ENCODE measurements at places on chromosomes 5 and 9.
A peak's percentile ranks its signal among the peaks of the same experiment; 100 is the strongest.

DNA sequence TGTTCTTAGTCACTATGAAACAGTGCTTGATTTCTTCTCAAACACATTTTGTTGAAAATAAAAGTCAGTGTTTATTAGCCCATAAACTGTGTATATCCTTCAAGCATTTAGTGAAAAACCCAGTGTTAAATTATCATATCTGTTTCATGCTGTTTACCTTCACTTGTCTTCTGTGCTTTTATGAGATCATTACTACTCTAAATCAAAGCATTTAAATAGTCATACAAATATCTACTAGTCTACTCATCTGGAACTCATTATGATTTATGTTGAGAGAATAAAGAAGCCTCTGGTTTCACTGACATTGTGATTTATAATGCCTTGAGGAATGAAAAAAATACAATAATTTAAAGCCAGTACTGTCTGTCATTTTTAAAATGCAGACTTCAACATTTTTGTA is 366.5 kb downstream of the SLCO4C1 start:
- no peak for DNase-seq

DNA sequence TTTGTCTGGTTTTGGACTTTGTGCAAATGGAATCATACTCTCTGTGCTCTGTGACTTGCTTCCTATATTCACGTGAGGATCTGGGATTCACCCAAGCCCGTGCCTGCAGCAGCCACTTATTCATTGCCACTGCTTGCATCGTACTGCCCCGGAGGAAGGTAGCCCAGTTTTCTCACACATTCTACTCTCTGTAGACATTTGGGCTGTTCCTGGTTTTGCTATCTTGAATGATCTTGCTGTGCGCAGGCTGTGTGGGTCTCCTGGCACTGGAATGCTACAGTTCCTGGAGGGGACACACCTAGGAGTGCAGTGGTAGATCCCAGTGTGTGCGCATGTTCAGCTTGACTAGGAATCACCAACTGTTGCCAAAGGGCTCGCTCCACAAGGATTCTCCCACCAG is 99.2 kb upstream of the BOD1 start:
- DNase-seq, result no peak

DNA sequence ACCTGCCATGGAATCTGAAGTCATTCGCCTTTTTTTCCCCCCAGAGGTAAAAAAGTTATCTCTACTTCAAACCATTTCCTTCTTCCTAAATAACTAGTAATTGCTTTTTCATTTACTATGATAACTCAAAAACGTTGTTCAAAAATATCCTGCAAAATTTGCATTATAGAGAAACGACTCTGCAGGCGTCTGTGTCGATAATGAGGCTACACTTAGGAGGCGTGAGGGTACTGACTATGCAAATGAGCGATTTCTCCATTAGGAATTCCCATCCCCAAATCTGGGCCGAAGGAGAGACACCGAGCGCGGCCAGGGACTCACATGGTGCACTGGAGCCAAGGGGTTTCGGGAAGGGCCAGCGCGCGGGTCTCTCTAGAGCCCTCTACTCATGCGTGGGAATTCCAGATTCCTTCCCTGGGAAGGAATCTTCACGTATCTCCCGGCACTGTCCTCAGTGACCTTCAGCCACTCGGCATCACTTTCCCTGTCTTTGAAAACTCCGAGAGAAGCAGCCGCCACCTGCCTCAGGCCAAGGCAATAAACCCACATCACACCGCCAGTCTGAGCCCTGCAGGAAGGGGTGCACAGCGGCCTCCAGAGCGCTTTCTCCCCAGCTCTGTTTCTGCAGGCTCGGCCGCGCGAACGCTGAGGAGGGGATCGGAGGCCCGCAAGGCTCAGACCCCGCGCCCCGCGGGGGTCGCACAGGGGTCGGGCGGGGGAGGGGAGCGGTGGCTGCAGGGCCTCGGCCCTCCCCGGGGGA is 718 bp upstream of the DENND4C start:
- DNase-seq, result peak; percentile 6

DNA sequence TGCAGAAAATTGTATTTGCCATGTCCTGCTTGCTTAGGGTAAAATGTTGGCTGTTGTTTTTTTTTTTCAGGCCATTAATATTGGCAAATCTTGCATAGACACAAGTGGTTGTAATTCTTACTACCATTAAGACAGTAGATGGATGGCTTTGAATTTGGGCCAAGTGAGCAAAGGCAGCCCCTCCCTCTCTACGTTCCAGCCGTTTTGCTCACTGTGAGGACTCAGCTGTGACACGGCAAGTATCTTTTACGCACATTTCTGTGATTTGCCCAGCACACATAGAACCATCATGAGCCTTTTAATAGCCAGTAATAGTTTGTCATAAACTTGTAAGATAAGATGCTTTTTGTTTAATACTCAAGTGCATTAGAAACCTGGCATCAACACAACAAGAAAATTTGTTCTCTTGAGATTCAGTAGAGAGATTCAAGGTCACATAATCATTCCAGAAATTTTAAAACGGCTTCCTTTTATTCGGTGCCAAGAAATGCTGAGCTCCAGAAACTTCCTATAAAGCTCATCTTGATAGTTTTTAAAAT is 205.2 kb upstream of the ADCY2 start:
- no peak for DNase-seq

DNA sequence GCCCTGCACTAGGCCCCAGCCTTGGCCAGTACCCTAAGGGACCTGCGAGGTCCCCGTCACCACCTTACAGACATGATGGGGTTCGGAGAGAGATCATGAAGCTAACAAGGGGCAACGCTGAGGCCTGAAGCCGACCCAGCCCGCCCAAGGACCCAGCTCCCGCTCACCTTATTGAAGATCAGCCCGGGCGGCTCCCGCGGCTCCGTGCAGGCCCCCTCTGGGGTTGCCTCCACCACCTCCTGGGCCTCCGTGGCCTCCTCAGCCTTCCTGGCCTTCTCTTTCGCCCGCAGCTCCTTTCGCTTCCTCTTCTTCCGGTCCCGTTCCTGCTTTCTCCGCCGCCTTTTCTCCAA is 3.6 kb downstream of the SURF6 start:
- no peak for DNase-seq

GRCh38 chr5:78518365-78519197 is 130.0 kb downstream of the LHFPL2 start:
- no peak for DNase-seq

DNA sequence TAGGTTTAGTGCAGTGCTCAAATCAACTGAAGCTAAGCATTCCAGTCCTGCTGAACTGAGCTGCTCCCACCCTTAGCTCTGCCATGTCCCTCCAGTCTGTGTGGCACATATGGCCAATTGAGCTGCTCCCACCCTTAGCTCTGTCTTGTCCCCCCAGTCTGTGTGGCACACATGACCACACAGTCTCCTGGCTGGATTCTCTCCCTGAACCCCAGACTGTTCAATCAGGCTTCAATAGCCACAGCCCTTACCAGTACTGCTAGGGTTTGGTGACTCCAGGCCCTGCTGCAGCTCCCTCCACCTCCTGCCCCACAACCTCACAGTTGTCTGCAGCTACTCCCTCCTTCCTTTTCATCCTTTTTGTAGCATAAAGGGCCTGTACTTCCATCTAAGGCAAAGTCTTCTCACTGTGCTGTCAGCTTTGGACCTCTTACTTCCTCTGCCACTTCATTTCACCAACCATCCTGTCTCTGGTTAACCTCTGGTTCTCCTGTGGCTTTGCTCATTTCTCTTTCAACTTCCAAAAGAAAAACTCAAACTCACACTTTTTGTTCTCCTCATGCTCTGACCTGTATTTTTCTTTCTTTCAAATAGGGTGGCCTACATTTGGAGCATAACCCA is 50.8 kb downstream of the ADAMTS12 start:
- DNase-seq, result no peak

DNA sequence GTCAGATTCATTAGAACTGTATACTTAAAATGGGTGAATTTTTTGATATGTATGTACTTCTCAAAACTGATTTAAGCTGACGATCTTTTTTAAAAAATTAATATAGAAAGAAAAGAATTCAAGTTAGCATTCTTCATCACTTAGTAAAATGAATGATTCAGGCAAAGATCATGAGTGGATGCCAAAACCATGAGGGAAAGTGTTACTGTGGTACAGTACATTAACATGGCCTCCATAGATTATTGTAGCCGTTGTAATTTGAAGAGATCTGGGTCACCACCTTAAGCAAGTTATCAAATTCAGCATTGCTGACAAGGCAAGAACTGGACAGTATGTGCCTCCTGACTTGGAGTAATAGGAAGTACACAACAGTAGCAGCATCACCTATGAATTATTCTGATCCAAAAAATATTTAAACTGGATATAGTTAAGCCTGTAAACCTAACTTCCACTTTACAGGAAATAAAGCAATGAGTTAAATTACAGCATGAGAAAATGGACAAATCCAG is 29.7 kb downstream of the C9orf85 start:
- no peak for DNase-seq

Measured in stimulated activated CD4-positive, alpha-beta T cell treated with anti-CD3 and anti-CD28 coated beads, Interleukin-1b, Interleukin-23, amount 100 ng/mL, for 1 hour (primary cell).